Mesenteric fat pad (tissue), 1 donor: ENCODE measurements at places on chromosomes 12 and 14. TPM values are rescaled to one million over a fixed set of nuclear protein-coding genes. Genes with fewer than 3 reads are reported as not detected.

The PTGDR gene
- total RNA-seq: 1.0 TPM

The GLIPR1 gene
- total RNA-seq: 52.2 TPM

The MCRS1 gene
- total RNA-seq: 35.1 TPM

The BICDL1 gene
- 0.39 TPM for total RNA-seq

The PTCSC3 gene
- total RNA-seq: not detected

The FBRSL1 gene
- 30.5 TPM for total RNA-seq

The RD3L gene
- total RNA-seq: not detected

The FOXG1 gene
- total RNA-seq: not detected

The HELB gene
- total RNA-seq: 2.9 TPM

The GPR84 gene
- 2.3 TPM for total RNA-seq

The SLC24A4 gene
- total RNA-seq: 0.77 TPM

The ADCY4 gene
- total RNA-seq: 59.6 TPM

The NAA25 gene
- total RNA-seq: 31.6 TPM

The SOCS2 gene
- 61.8 TPM for total RNA-seq

The CLEC1B gene
- total RNA-seq: not detected

The SLCO1C1 gene
- total RNA-seq: 0.55 TPM

The RAD9B gene
- total RNA-seq: 0.90 TPM

The KRT79 gene
- 2.4 TPM for total RNA-seq

GRCh38 chr12:17928708-17929366, 161.2 kb downstream of the RERGL start:
- no peak for DNase-seq

DNA sequence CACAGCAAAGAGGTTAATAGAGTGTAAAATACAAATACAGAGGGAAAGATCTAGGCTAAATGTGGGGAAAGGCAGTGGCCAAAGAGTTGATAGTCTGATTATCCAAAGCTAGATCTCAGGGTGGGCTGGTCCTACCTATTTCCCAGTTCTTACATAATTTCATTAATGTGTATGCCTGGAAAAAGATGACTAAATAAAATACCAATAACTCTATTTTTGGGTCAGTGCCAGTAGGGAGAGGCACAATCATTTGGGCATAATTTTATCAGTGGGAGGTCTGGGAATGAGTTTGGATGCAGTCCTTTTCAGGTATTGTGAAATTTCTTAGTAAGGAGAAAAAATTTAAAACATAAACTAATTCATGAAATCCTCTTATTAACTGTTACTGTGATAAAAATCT, 30.6 kb upstream of the CLEC14A start:
- no peak for DNase-seq

DNA sequence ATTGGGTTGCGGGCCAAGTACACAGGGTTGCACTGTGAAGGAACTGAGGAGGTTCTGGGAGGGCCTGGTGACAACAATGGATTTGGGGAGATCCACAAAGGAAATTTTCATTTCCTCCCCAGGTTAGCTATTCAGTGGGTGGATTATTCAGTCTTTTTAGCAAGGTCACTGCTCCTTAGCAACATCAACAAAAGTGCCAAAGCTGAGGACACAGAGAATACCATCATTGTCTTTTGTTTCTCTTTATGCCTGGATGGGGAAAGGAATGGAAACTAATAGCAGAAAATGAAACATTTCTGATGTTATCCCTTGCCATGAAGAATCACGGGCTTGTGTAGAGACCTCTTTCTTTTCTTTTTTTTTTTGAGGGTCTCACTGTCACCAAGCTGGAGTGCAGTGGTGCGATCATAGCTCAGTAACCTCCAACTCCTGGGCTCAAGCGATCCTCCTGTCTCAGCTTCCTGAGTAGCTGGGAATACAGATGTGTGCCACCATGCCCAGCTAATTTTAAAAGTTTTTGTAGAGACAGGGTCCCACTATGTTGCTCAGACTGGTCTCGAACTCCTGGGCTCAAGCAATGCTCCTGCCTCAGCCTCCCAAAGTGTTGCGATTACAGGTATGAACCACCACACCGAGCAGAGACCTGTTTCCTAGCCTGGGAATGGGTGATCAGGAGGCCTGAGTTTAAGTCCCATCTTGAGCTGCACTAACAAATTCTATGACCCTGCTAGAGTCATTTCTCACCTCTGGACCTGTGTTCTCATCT, 6.5 kb downstream of the PPP1R3E start:
- no peak for DNase-seq

DNA sequence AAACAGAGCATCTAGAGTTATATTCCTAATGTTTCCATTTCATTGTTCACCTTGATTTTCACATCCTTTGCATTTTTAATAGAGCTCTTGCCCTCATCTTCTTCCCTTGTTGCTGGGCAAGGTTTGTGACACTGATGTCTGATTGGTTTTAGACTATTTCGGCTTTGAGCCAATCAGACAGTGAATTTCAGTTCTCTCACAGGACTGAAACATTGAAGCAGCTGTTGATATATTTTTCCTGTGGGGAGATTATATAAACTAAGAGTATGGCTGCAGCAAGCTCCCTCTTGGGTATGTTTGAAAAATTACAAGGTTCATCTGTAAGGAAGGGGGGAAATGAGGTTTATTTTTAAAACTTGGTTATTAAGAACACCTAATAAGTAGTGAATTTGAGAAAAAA, 51.2 kb downstream of the ATF7IP start:
- no peak for DNase-seq

- no peak for DNase-seq
Measured at GRCh38 chr12:2251526-2252209, 198.9 kb downstream of the CACNA1C start.

- no peak for DNase-seq
Measured at GRCh38 chr12:97943359-97943758, 480.8 kb downstream of the RMST start.

DNA sequence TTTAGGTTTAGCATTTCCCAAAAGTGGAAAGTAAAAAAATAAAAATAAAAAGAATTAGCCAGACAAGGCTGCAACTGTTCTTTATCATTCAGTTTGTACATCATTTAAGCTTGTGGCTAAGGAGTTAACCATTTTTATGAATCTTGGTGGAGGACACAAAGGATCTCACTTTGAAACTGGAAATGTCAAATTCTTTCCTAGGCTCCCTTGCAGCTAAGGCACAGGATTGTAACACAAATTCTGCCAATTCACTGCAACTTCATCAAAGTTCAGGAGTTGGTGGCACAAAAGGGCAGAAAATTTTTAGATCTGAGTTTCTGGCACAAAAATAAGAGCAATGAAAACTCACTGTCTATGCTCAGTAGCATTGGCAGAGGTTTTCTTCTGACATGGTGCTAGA, 211.2 kb upstream of the SYT10 start:
- DNase-seq: no peak

DNA sequence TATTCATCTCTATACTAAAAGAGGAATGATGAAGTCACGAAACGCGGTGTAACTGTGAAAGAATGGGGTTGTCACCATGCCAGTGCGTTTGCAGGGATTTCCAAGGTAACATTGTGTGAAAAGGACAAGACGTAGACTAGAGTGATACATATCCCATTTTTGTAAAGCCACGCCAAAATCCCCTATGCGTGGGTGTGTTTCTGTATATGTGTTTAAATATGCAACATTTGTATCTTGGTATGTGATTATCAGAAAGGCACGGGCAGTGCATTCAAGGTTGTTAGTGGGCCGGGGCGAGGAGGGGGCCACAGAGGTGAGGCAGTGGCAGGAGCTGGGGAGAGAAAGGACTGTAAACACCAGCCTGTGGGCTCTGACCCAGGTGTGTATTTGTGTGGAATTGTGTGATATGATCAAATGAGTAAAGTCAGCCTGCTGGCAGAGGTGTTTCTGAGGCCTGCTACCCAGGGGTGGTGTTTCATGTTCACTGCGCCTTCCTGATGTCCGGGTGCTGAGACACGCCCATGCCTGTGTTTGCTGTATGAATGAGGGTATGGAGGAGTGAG, 137.8 kb downstream of the ADGRD1 start:
- peak; percentile 62 for DNase-seq

DNA sequence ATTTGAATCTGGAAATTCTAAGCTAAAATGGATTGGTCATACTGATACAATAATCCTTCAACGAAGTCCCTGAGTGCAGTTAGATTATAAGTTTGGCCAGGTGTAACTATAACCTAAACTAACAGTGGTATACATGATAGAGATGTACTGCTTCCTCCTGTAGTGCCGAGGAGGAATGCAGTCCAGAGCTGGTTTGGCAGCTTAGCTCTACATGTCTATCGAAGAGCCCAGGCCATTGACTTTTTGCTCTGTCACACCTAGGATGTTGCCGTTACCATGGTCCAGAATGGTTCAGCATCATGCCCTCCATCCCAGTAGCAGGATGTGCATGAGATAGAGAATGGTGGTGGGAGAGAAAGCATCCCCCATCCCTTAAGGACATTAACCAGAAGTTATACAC, 318.1 kb downstream of the ZFP36L1 start:
- DNase-seq: no peak

DNA sequence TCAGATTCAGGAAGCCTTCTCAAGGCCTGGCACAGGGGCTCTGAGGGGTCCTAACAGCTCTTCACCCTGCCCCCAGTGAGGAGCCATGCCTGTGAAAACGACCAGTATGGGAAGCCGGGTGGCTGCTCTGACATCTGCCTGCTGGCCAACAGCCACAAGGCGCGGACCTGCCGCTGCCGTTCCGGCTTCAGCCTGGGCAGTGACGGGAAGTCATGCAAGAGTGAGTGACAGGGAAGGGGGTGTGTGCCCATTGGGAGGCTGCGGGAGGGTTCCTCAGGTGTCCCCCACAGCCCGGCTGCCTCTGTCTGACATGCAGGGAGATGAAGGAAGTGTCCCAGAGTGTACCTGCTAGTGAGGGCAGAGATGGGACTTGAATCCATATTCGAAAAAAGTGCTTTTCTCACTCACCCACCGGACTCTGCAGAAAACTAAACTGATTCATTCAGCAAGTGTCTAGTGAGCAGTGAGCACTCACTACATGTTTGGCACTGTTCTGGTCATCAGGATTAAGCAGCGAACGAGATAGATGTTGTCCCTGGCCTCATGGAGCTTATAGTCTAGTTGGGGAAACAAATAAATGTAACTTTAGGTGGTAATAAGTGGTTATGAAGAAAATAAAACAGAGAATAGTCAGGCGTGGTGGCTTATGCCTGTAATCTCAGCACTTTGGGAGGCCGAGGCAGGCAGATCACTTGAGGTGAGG, 9.4 kb upstream of the LRP1-AS start:
- DNase-seq: no peak

- DNase-seq: no peak
Measured at GRCh38 chr14:61797309-61797708, 35.1 kb downstream of the SNAPC1 start.

- no peak for DNase-seq
Measured at GRCh38 chr12:20142956-20143355, 225.4 kb upstream of the PDE3A start.

- DNase-seq: no peak
Measured at GRCh38 chr14:57979376-57980048, 113.6 kb upstream of the SLC35F4 start.

- DNase-seq: no peak
Measured at GRCh38 chr14:63210812-63211211, 6.6 kb downstream of the RHOJ start.

DNA sequence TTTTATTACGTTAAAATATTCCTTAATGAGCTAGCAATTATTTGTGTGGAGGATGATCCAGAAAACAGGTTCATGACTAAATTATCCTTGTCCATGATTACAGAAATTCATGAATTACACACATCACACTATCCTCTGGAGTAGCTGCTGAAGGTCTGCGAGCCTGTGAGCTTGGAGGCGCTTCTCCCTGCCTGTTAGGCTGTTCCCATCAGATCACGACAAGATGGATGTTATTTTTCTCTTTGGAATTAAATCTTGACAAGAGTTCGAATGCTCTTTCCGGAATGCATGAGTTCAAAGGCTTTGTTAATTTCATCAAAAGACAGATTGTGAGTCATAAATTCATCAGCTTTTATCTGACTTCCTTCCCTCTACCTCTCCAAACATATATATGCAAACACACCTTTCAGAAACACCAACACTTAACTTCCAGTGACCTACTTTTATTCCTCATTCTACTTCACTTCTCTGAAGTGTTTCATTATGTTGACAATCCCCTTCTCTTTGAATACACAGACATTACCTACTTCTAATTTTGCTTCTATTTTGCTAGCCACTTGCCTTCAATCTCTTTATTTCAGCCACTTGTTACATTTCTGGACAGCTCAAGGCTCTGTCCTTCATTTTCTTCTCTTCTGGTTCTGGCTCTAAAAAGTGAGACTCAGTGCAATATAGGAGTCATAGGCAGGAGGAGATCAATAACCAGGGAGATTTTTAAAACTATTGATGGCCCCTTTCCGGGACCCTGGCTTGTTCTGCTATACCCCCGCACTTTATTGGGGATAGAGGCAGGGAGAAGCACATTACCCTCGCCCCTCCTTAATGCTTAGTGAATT, 274.6 kb downstream of the BTG1 start:
- DNase-seq: no peak

DNA sequence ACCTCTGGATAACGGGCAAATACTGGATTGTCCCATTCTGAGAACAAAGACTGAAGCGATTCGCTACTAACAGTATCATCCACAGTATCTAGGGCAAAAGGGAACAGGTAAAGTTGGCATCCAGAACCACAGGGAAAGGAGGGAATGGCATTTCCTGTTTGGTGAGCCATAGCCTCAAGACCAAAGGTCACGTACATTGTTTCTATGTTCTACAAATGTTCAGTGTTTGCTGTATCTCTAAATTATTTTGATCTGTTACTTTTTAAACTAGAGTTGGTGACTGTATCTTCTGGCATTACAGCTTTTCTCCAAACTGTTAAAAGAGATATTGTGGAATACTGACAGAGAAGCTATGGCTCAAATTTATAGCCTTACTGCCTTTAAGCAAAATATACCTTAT, 9.7 kb downstream of the MLH3 start:
- no peak for DNase-seq

DNA sequence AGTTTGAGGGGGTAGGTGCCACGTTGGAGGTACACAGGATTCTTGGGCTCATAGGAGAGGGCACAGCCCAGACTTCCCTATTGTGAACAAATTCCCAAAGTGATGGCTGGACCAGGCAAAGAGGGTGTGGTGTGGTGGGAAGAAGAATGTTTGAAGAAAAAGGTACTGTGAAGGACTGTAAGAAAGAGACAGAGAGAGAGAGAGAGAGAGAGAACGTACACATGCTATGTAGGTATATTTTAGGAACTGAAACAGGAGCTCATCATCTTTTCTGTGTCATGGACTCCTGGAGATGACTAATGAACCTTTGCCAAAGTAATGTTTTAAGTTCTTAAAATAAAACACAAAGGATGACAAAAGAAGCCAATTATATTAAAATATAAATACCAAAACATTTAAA, 24.5 kb downstream of the SLC17A8 start:
- no peak for DNase-seq

DNA sequence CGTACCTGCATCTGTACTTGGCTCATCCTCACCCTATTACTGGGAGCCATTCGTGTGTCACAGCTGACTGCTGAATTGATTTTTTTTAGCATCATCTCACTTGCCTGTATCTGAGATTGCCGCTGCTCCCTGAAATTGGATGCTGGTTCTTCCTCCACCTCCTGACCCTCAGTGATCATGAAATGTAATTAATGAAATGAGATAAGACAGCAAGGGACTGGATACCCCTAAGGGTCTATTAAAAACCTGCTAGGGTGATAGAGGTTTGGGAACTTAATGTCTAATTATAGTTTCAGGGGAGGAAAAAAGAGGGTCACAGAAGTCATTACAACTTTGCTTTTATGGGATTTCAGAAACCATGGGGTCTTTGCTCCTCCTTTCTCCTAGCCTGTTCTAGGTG, 410.6 kb downstream of the DPF3 start:
- DNase-seq: no peak

GRCh38 chr12:111322336-111323250, 46.3 kb downstream of the PHETA1 start:
- no peak for DNase-seq

- no peak for DNase-seq
Measured at GRCh38 chr14:75823334-75823733, 158.5 kb downstream of the TGFB3 start.
